Stimulated activated CD4-positive, alpha-beta T cell treated with anti-CD3 and anti-CD28 coated beads, Interleukin-2, amount 100 ng/mL, for 24 hours (primary cell): ENCODE measurements at places on chromosomes 6 and 20.

DNA sequence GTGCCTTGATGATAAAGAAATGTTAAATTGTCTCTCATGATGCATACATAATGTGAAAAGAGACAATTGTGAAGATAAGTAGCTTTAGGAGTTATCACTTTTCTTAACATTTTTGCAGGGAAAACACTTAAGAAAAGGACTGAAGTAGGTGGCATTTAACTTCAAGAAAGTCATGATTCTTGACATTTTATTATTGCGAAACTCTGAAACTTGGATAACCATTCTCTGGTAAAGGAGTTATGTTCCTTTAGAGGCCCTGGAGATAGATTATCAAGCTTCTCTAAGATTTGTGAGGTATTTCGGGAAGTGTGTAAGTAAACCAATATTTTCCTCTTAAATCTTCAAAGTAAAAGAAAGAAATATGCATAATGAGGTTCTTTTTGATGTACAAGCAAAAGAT is 38.5 kb downstream of the HTR1B start:
- DNase-seq, result no peak

DNA sequence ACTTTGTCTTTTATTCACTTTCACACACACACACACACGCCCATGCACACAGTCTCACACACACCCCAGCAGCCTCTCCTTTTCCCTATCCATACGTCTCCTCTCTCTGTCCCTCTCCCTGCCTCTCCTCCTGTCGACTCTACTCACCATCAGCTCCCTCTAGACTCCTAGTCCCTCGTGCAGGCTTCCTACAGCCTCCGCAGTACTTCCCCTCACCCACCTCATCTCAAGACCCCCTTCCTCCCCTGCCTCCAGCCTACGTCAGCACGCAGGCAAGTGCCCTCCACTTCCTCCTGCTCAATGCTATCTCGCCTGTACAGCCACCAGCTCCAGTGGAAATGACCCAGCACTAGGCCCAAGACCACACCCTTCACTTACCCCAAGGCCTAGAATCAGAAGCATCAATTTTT is 820 bp upstream of the TREML2 start:
- DNase-seq, result peak; percentile 16

- peak; percentile 60 for DNase-seq
Observed at GRCh38 chr6:33632558-33633039, 11.5 kb downstream of the ITPR3 start.

GRCh38 chr20:15613530-15613929 is 959.7 kb downstream of the KIF16B start:
- DNase-seq, result no peak

DNA sequence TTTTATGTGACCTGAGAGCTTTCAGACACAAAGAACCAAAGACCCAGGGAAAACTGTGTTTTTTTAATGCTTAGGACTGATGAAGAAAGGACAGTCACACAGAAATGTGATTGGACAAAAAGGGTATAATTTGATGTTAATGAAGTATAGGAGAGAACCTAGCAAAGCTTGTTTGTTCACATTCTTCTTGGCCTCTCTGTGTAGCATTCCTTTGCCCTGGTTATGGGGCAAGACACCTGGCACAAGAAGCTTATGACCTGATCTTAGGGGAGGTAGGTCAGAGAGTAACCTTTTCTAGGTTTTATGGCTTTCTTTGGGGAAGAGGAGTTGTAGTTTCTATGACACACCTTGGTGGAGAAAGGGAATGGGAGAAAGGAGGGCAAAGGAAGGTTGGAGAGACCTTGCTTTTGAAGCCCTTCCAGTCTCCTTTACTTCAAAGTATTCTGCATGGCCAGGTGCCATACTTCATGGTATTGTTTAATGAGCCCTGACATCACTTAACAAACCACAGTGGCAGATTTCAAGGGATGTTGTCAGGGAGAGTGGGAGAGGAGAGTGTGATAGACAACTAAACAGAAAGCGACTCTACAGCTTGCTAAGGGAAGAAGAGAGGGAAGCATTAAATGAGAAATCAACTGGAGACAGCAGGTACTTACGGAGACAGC is 701.8 kb upstream of the FLRT3 start:
- DNase-seq, result no peak

DNA sequence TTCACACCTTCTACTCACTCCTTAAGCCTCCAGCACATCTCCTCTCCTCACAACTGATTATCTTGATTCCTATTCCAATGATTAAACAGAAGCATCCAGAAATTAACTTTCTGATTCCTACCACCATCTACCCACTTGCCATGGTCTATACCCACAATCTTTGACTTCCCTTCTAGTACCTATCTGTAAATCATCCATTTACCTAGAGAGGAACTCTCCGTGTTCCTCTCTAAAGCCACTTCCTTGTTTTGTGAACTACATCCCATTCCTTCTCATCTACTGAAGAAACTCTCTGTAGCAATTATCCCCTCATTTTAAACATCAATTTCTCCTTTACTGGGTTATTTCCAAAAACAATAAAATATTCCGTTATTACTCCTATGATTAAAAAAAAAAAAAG is 167.3 kb downstream of the ARHGAP18 start:
- no peak for DNase-seq

GRCh38 chr6:72699159-72699558 is 77.3 kb downstream of the KCNQ5 start:
- DNase-seq, result no peak

- DNase-seq, result no peak
Observed at GRCh38 chr20:37920270-37920669, 17.3 kb downstream of the VSTM2L start.

DNA sequence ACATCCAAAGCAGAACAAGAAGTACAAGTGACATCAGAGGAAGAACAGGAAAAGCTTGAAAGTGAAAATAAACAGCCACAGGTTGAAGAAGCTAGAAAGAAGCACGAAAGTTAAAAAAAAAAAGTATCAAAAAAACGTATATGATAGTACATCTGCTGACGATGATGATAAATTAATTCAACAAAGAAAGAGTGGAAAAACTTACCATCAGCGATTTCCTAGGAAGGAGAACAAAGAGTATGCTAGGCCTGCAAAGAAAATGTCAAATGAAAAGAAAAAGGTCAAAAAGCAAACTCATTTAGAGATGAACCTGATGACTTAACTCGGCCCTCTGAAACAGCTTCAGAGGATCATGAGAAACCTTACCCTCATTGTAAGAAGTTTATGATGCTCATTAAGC is 3.7 kb downstream of the SAYSD1 start:
- no peak for DNase-seq

DNA sequence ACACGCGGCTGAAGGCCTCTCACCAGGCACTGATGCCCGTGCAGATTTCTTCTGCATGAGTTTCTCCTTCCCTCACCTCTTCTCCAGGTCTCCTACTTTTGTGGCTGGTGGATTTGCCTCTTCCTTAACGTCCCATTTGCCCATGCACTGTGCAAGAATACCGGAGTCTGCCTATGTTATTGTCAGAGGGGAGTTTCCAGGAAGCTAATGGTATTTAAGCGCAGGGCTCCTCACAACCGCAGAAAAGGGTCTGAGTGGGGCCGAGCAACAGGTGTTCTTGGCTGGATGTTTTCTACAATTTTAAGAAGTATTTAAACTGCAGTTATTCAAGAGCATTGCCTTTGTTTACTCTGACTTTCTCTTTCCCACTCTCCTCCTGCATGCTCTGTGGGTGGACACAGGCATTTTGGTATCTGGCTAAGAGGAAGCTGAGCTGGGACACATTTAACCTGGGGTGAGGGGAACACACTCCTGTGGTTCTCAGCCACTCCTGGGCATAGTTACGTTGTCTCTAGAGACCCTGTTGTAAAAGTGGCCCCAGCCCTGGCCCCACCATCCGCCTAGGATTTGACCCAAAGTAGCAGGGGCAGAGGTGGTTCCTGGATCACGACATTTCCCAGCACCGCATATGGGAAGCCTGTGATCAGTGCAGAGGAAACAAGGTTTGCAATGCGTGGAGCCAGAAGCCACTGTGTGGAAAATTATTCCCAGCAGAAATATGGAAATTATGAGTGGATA is 34.4 kb downstream of the GGTLC1 start:
- DNase-seq, result no peak

DNA sequence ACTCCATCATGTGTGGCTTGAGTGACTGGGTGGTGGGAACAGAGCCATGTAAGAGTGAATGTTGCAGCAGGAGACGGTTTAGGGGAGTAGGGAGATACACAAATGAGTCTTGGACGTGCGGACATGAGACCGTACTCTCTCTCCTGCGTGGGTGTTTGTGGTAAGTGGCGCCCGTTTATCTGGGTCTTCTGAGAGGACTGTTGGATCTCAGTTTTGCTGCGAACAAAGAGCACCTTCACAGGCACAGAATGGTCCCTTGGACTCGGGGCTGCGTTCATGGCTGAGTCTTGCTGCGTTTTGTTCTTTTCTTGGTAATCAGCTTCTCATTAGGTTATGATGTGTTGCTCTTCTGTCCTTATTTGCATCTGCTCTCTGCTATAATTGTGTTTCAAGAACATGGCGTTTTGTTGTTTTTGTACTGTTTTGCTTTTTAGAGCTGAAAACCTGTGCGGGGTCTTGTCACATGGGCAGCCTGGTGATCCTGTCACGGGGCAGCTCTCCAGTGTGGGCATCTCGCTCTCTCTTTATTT is 28.5 kb downstream of the STK35 start:
- no peak for DNase-seq

DNA sequence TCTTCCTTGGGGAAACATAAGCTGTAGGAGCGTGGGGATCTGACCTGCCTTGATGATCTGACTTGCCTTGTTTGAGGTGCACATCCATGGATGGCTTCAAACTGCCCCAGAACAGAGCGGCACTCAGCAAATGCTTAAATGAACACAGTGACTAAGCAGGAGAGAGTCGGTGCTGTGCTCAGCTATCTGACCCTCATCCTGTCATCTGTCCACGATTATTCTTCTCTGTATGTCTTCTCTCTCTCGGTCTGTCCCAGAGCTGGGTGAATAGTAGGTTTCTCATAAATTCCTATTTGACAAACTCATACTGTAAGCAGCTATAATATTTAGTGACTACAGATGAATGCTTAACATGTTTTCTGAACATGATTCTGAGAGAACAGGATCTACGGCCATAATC is 37.3 kb downstream of the TRAM2 start:
- no peak for DNase-seq

DNA sequence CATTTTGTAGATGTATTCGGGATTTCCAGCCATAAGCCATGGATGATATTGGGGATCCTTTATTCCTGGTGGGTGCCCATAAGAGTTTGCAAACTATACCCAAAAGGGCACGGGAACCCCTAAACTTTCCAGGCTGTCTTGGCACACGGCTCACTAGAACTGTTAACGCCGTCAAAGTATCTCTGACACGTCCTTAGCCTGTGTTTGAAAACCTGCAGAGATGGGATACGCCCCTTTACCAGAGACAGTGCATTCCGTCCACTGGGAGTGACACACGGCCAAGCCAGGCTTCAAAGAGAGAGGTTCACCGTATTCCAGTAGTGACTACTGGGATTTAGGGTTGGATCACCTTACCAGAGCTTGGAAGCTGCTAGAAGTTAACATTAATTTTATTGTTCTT is 95.0 kb downstream of the THBS2 start:
- DNase-seq, result no peak

GRCh38 chr20:38123021-38123587 is 42.0 kb downstream of the TGM2 start:
- DNase-seq, result peak; percentile 13

DNA sequence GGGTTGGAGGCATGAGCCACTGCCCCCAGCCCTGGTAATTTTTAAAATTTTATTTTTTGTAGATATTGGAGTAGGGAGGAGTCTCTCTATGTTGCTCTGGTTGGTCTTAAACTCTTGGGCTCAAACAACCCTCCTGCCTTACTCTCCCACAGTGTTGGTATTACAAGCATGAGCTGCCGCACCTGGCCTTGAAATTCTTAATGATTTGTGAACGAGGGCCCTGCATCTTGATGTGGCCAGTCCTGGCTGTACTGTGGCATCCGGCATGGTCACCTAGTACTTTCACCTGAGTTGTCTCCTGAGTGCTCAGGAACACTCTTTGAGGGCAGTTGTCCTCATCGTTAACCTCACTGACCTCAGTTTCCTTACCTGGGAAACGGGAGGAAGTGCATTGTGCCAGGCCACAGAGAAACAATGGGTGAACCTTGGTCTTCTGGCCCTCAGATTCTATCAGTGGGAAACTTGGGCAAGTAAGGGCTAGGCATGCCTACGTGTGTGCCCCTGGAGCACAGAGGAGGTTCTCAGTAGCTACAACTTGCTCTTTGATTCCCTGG is 19.5 kb downstream of the CEBPB start:
- no peak for DNase-seq

DNA sequence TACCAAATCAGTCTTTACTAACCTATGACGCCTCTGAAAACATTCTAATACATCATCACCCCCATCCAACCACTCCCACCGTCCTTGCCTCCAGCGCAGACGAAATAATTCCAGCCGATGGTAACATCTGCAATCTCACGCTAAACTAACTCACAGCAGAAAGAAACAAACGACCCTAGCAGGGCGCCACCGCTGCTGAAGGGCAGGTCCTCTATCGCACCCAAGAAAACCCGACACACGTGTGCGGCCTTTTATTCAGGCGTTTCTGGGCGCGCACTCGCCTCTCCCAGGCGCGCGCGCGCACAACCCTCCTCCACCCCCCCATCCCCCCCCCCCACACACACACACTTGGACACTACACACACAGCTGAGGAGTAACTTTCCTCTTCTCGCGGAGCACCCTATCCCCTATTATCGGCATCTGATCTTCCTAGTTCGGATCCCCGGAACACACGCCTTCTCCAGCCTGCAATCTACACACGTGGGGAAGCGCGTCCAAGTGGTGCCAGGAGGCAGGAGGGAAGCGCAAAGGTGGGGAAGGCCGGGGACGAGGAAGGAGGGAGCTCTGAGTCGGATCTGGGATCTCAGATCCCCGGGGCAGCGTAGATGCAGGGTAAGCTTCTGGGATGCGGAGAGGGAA is 1.4 kb downstream of the GFOD1 start:
- DNase-seq, result peak; percentile 53

DNA sequence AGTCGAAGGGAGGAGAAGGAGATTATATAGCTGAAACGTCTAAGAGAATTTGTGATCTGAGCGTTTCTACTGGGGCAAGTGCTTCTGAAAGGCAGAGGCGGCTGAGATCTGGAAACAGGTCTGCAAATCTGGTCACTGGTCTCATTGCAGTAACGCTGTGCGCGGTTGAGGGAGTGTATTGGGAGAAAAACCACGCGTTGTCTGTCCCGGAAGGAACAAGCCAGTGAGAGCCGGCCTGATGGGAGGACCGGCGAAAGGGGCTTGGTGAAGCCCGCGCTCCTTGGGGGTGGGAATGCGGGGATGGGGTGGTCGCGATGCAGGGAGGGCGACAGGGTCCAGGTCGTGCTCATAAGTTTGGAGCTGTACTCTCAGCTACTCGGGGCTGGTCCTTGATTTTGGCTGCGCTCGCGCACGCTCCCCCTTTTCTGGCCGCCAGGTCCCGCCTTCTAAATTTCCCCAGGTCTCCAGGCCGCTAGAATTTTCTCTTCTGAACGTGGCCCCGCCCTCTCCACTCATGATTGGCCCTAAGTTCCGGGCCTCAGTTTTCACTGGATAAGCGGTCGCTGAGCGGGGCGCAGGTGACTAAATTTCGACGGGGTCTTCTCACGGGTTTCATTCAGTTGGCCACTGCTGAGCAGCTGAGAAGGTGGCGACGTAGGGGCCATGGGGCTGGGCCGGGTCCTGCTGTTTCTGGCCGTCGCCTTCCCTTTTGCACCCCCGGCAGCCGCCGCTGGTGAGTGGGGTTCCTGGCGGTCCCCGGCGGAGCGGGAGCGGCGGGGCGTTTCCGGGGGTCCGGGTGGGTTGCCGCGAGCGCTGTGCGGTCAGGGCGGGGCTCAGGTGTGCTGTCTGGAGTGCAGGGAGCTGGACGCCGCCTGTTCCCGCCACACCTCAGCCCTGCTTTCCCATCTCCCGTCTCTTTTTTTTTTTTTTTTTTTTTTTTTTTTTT is at the start of gene MICB:
Gene MICB (plus strand): TSS at position 615 of the 946 bp plus-strand sequence. CDS start 49 bp downstream, at position 664.
- DNase-seq, result peak; percentile 90
